ENCODE measurements at places on chromosomes 3 and 15. TPM values are rescaled to one million over a fixed set of nuclear protein-coding genes. Genes with fewer than 3 reads are reported as not detected.

GRCh38 chr15:56342653-56343052 lies 22.6 kb upstream of the TEX9 start:
- H3K4me1 ChIP-seq = no peaks in the 10 kb centered on the region
- no peaks in the 10 kb centered on the region for H3K36me3 ChIP-seq
- no peak overlapping the region for H3K27ac ChIP-seq
- H3K4me3 ChIP-seq = no peak overlapping the region

DNA sequence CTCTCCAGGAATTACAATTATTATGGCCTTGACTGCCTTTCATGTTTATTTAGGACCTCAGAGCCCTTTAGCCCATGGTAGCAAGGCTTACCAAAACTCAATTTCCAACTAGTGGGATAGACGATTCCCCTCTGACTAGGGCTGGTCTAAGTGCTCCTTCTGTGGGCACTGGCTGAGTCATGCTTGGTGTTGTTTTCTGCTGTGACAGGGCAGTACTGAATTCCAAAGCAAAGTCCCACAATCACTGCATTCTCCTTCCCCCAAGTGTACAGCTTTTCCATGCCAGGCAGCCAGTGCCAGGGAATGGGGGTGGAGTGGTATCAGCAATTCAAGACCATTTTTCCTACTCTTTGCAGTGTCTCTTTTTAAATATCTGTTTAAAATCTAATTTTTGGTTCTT lies 509.0 kb upstream of the NECTIN3 start:
- no peaks in the 10 kb centered on the region for H3K27me3 ChIP-seq
- H3K4me1 ChIP-seq = no peaks in the 10 kb centered on the region

- no peak overlapping the region for H3K4me3 ChIP-seq
- H3K4me1 ChIP-seq = no peaks in the 10 kb centered on the region
- no peaks in the 10 kb centered on the region for H3K27me3 ChIP-seq
These were observed 521.8 kb upstream of the CNTN3 start for GRCh38 chr3:75136100-75136897.

- H3K27me3 ChIP-seq = no peaks in the 10 kb centered on the region
- no peak for DNase-seq
- H3K36me3 ChIP-seq = no peaks in the 10 kb centered on the region
These were observed 307.3 kb upstream of the RBMS3 start for GRCh38 chr3:28973609-28974008.

GRCh38 chr15:88610701-88611231 lies 10.4 kb upstream of the AEN start:
- peaks cover 29% of the 10 kb centered on the region for H3K27me3 ChIP-seq
- no peaks in the 10 kb centered on the region for H3K36me3 ChIP-seq
- H3K4me3 ChIP-seq = no peak overlapping the region
- H3K4me1 ChIP-seq = peaks cover 2% of the 10 kb centered on the region
- DNase-seq = no peak
- H3K27ac ChIP-seq = no peak overlapping the region

DNA sequence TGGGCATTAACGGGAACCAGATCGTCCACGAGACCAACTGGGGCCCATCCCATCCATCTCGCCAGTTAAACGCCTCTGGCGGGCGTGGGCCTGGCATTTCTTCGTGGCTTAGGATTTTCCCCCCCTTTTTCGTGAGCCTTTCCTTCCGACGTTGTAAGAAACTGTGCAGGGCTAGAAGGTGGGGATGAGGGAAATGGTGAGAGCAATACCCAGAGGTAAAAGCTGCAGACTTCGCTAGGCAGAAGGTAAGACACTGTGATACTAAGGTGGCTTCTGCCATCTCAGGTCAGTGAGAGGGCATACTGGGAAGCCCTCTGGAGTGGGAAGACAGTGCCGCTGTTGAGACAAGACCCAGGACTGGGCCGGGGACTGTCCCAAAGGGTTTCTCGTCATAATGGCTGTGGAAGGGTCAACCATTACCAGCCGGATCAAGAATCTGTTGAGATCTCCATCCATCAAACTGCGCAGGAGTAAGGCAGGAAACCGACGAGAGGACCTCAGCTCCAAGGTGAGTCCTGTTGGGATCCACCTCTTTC lies 666 bp downstream of the MAPKBP1 start:
- no peaks in the 10 kb centered on the region for H3K36me3 ChIP-seq
- H3K4me1 ChIP-seq = peaks cover 9% of the 10 kb centered on the region
- H3K27ac ChIP-seq = peak overlapping the region; percentile 80
- no peaks in the 10 kb centered on the region for H3K27me3 ChIP-seq
- no peak for DNase-seq

ABI3BP gene
- 48.4 TPM for total RNA-seq

EPHB1 gene
- total RNA-seq = 0.67 TPM
